Activated CD8-positive, alpha-beta T cell treated with anti-CD3 and anti-CD28 coated beads for 36 hours (primary cell): ENCODE measurements at places on chromosomes 3 and 15.

GRCh38 chr3:80157546-80157945, 389.7 kb upstream of the ROBO1 start:
- DNase-seq, result no peak

DNA sequence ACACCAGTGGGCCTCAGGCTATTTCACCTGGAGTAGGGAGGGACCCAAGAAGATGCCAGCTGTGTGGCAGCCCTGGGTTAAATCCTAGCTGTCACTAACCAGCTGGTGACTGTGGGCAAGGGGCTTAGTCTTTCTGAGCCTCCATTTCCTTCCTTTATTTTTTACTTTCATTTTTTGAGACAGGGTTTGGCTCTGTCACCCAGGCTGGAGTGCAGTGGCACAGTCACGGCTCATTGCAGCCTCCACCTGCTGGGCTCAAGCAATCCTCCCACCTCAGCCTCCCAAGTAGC, 108.0 kb upstream of the SMAD3 start:
- DNase-seq, result no peak

GRCh38 chr3:9008550-9009255, 45.4 kb upstream of the RAD18 start:
- DNase-seq, result no peak

GRCh38 chr3:15360788-15361493, 28.6 kb upstream of the SH3BP5 start:
- no peak for DNase-seq
